Transverse colon (tissue), 4 donors: ENCODE measurements at places on chromosomes 5 and 9. TPM values are rescaled to one million over a fixed set of nuclear protein-coding genes. Genes with fewer than 3 reads are reported as not detected.

Gene TAF11L10
- not detected for total RNA-seq

- no peak overlapping the region for H3K4me3 ChIP-seq
- no peak overlapping the region for H3K27ac ChIP-seq
Measured at GRCh38 chr9:68808338-68808890, 103.4 kb downstream of the PIP5K1B start.

- H3K4me3 ChIP-seq, result no peak overlapping the region
- no peaks in the 10 kb centered on the region for H3K36me3 ChIP-seq
- no peaks in the 10 kb centered on the region for H3K4me1 ChIP-seq
- no peaks in the 10 kb centered on the region for H3K27me3 ChIP-seq
- H3K27ac ChIP-seq, result no peak overlapping the region
Measured at GRCh38 chr9:16143310-16143709, 590.5 kb downstream of the CCDC171 start.

Gene FRRS1L
- total RNA-seq, result 0.40 TPM

Gene ZFP2
- 2.0 TPM for total RNA-seq

Gene FIBCD1
- total RNA-seq, result 3.3 TPM

- H3K4me1 ChIP-seq, result no peaks in the 10 kb centered on the region
- no peak overlapping the region for H3K27ac ChIP-seq
- no peak overlapping the region for H3K4me3 ChIP-seq
- no peaks in the 10 kb centered on the region for H3K36me3 ChIP-seq
- H3K27me3 ChIP-seq, result no peaks in the 10 kb centered on the region
Measured at GRCh38 chr5:6869677-6870076, 156.4 kb downstream of the TENT4A start.

Gene SH3RF2
- total RNA-seq, result 113 TPM

DNA sequence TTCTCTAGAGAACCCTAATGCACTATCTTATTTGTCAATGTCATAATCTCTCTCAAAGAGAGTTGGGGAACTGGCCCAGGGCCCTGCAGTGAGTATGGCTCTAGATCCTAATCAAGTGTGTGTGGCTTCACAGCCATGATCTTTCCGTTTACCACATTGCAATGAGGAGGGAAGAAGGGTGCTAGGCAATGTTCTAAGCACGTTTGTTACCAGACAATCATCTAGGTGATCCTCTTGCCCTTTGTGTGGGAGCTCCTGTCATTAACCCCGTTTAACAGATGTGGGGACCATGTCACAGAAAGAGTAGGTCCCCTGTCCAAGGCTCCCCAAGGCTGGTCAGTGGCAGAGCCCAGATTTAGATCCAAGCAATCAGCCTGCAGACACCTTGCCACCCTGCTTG, 128.2 kb upstream of the IRX4 start:
- no peaks in the 10 kb centered on the region for H3K4me1 ChIP-seq
- no peaks in the 10 kb centered on the region for H3K36me3 ChIP-seq
- H3K27me3 ChIP-seq, result no peaks in the 10 kb centered on the region
- DNase-seq, result no peak
- H3K4me3 ChIP-seq, result no peak overlapping the region

DNA sequence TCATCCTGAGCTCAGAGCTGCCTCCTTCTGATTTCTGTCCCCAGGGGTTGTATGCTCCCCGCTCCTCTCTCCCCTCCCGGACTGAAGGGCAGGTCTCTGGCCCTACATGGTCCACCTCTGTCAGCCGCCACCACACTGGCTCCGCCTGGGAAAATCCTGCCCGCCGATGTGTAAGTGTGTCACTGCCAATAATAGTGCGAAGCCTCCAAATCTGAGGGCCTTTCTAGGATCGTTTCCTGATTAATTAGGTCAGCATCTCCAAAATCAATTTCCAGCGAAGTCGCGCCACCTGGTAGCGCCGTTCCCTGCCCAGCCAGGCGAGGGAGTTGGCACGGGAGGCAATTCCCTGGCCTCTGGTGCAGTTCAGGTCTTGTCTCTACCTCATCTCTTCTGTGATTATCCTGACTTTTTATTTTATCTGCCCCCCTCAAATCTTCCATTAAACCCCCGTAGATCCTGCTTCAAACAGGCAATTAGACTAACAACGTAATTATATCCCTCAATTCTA, 73.5 kb downstream of the ZNF618 start:
- no peak overlapping the region for H3K4me3 ChIP-seq
- H3K27ac ChIP-seq, result no peak overlapping the region
- H3K4me1 ChIP-seq, result no peaks in the 10 kb centered on the region
